Daoy (cell line): ENCODE measurements at places on chromosomes 3 and 15.

- peak; percentile 4 for DNase-seq
Observed at GRCh38 chr15:35857567-35858226, 311.7 kb upstream of the DPH6 start.

GRCh38 chr3:188219147-188219546 is 65.2 kb downstream of the LPP start:
- no peak for DNase-seq

DNA sequence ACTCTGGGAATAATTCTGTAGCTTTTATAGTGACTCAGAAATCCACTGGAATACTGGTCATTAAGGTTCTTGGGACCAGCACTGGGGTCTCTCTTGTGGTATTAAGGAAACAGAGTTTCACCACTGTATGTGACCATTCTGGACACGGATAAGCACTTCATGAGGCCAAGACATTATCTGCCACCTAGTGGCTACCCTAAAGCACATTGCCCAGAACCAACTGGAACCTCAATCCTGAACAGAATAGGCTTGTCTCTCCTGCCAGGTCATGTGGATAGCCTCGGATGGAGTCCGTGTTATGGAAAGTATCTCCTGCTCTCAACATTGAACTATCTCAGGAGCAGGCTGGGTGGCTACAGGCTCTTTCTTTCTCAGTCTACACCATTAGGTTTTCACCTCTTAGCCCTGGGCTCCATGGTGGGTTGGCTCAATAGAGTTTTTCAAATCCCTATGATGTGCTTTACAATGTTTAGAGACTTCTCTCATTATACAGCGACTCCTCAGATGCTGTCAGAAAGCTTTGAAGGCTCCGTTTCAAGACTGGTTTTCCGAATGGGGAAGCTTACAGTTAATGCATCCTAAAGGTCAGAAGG is 167.6 kb upstream of the ST8SIA2 start:
- DNase-seq = no peak

DNA sequence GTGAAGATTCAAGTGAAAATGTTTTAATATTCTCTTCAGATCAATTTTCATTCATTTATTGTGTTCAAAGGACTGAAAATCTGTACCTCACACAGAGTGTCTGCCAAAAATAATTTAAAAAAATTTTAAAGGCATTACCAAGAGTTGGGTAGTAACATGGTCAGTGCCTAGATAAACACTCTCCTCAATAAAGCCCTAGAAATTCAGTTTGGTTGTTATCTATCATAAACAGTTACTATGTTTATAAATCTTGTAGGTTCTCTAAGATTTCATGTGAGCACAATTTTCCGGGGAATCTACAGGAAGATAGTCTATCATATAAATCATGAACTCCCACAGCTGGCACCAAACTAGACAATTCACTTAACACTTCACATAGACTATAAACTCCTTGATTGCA is 128.6 kb downstream of the GSK3B start:
- no peak for DNase-seq

DNA sequence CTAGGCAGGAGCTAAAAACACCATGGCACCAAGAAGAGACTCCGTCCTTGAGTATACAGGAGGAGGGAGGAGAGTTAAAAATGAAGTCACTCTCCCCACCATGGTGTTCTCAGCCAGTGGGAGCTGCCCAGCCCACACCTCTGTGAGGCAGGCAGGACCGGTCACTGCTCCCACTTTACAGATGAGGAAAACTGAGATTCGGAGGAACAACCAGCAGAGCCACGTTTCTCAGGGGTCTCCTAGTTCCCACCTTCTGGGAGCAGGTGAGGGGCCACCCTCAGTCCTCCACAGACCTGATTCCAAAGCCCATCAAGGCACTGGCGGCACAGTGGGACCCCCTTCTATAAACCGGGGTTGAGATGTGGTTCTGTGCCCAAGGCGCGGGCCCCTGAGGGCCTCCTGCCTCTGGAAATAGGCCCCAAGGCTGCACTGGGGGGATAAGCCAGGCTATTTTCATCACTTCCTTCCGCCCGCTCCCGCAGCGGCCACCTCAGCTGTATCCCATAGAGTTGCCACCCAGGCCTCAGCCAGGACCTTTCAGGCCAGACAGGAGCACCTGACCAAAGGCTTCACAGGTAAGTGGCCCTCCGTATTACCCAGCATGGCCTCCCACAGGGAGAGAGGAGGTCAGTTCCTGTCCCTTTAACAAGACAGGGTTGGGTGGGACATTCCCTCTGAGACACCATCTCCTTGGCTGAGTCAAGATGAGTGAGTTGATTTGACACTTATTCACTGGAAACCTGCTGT is at the start of gene GP9:
Gene GP9, plus strand, starts transcription at position 504 of the 747 bp plus-strand sequence. CDS start 961 bp downstream, outside the sequence.
- DNase-seq = no peak

DNA sequence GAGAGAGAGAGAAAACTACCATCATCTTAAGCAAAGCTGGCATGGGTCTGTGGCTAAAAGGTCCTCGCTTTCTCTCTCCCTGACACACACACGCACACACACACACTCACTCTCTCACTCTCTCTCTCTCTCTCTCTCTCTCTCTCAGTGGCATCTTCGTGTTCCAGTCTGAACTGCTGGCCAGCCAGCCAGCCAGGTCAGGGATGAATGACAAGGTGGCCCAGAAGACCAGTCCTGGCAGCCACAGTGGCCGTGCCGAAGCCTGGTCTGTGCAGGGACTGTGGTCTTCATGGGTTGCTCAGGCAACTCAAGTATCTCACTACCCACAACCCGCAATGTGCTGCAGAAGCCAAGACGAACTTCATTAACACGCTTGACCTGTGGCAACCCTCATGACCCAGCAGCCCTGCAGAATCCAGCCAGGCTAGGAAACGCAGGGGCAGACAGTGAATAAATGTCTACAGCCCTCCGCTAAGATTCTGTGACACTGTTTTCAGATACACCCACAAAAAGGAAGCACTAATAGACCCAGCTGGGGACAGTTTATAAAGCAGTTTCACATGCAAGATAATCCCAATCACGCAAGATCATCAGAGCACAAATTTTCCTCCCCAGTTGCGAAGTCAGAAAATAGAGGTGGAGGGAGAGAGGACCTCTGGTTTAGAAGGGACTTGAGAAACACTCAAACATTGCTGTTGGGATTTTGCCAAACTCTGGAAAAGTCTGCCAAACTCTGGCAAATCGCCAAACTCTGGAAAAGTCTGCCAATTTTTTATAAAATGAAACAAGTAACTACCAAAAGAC is 66.4 kb downstream of the XXYLT1 start:
- DNase-seq = peak; percentile 35

GRCh38 chr15:68807249-68807648 is 13.4 kb downstream of the ANP32A start:
- no peak for DNase-seq

- DNase-seq = peak; percentile 63
Observed at GRCh38 chr3:192188218-192188835, 539.0 kb downstream of the FGF12 start.

GRCh38 chr3:62665627-62666437 is 209.4 kb downstream of the CADPS start:
- peak; percentile 65 for DNase-seq
